ENCODE measurements at places on chromosomes 2 and 18.

- no peak for DNase-seq
Observed at GRCh38 chr2:26477911-26478253, at the start of gene OTOF. OTOF (minus strand) TSS chr2:26478124.

DNA sequence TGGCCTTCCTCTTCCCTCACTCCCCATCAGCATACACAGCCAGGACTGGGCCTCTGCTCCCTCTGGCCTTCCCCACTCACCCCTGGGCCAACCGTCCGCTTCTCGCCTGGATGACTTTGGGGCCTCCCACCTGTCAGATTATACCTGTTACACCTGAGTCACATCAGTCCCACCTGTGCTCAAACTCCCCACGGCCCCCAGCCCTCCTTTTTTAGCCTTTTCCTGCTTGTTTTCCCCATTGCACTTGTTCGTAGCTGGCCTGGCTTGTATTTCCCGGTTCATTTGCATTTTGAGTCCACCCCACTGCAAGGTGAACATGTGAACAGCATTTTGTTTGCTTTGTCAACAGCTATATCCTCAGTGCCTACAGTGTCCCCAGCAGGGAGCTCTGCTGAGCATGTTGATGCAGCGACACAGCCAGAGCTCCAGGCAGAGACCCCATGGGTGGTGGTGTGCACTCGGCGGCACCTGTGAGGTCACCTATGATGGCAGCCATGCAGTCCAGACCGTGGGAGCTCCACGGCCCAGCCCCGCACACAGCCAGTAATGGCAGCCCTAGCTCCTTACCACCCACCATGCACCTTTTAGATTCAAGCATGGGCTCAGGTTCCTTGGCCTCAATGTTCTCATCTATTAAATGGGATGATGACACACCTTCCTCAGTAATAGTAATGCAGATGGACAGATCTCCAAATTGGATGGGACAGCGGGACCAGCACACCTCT, 276.4 kb upstream of the HS6ST1 start:
- DNase-seq, result no peak

DNA sequence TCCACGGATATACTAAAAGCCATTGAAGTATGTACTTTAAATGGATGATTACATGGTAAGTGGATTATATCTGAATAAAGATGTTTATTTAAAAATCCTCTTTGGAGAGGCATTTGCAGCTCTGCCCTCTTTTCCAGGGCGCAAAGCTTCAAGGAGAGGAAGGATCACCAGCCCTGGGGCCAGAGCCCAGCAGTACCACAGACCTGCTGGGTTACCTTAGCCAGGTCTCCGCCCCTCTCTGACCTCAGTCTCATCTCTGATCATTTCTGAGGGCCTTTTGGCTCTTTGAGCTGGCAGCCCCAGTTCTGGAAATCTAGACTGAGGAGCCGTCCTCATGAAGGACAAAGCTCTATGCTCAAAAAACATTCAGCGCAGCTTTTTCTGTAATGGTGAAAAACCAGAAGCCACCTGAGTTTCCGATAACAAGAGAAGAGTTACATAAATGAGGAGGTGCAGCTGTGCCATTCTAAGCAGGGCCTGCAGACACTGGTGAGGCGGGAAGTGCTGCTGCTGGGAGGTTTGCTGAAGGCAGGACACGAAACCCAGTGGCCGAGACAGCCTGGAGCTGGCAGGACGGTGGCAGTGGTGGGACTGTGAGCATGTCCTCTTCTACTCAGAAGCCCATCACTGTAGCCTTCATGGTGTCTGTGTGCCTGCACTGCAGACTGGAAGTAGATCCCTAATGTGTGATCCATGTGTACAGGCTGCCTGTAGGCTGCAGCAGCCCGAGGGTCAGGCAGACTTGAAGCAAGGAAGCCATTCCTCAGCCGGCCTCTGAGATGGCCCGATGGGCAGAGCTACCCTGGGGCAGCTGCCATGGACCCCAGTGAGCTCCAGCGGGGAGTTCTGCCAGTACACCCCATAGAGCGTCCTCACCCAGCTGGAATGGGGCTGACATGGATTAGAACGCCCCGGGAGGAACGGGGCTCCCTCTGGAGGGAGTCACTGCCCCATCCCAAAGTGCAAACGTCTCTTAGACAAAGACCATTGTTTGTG, 27.7 kb downstream of the ADRA2B start:
- DNase-seq, result no peak

GRCh38 chr2:26557244-26557925, 79.5 kb upstream of the OTOF start:
- no peak for DNase-seq

- DNase-seq, result no peak
Observed at GRCh38 chr2:190529486-190530247, 4.9 kb downstream of the NEMP2 start.

DNA sequence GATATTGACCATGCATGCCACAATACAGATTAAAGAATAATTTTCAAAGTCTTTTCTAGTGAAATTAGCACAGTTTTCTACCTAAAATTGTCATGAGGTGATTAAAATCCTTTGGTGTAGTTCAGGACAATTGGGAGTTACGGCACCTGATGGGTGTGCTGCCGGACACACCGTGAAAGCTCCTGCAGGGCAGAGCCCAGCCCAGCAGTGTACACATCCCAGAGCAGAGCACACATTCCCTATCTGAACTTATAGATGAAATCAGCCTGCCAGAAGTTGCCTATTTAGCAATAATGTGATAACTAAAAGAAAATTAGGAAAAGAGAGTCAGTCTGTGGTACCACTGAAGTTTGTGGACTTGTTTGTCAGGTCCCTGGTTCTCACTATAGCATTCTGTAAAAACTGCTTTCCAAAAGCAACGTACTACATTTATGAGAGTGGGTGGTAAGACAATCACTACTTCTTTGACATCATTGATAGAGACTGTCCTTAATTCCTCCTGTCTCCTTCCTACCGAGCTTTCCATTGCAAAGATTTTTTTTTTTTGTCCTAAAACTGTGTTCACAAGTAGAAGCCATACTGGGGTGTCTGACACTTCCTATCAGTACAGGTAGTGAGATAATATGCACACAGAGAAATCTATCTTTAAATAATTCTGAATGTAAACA, 3.4 kb downstream of the CYTIP start:
- DNase-seq, result no peak

DNA sequence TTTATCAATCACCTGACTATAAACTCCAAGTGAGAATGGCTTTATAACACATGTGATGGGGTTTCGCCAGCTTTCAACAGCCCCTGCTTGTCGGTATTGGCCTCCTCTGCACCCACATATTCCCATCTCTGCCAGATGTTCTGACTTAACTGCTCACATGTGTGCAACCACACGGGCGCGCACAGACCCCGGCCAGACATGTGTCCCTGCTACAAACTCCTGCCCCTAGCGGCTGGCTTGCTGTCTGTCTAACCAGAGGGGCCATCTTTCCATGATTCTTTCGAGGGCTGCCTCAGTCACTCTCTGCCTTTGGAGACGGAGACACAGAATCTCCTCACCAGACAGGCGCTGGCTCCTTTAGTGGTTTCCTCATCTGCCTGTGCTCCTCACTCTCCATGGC, 15.3 kb downstream of the STON1 start:
- no peak for DNase-seq

- no peak for DNase-seq
Observed at GRCh38 chr2:162581959-162582798, 238.2 kb downstream of the GCA start.

DNA sequence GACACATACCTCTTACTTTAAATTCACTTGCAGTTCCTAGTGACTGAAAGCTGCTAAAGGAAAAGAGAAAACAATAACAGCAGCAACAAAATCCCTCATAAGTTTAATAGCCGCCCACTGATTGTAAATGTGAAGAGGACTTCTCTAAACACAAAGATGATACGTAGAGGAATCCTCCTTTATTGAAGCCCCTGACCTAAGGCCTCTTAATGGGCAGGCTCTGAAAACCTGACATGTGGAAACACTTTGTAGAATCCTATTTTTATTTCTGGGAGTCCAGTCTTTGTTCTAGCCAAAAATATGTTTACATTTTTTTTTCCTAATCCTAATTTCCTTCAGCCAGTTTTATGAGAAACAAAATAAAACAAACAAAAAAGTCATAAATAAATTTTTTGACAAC, 1277.7 kb upstream of the CELF4 start:
- DNase-seq, result no peak

DNA sequence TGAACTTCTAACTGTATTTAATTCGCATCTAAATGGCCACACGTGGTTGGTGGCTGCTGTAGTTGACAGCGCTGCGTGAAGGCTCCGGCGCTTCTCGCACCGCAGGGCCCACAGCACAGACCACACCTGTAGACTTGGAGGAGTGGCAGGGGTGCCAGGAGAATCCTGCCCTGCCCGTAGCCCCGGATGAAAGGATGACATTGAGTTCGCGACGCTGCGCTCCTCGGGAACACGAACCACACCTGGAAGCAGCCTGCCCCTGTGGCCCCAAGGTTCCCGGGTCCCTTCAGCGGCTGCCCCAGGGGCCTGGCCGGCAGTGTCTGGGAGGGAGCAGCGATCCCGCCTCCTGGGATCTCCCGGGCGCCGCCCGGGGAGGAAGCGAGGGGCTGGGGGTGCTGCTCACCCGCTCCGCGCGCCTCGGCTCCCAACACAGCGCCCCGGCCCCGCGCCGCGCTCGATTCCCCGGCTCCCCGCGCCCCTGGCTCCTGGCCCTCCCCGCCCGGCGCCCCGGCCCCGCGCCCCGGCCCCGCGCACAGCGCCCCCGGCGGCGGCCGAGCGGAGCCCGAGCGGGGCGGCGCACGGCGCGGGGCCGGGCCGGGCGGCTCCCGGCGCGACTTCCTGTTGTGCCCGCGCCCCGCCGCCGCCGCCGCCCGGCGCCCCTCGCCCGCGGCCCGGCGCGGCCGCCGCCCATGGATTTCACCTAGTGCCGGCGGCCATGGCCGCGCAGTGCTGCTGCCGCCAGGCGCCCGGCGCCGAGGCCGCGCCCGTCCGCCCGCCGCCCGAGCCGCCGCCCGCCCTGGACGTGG, at the start of gene RNPEPL1:
TSS of gene RNPEPL1 (plus strand) at position 613 of the 806 bp plus-strand sequence. CDS start at position 716, 103 bp downstream.
- DNase-seq, result peak; percentile 47

DNA sequence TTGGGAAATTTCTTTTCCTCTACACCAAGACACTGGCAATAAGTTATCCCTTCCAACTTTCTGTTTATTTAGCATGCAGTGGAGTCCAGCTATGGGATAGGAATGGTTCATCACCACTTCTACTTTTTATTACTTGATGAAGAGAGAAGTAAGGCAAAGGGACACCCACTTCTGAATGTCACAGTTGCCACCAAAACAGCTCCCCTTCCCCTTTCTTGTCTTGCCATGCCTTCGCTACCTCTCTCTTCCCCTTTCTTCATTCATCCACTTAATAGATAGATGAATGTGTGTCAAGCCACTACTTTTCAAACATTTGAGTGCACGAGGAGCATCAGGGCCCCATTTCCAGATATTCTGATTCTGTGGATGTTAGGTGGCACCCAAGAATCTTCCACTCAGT, 59.6 kb downstream of the KCTD18 start:
- no peak for DNase-seq

DNA sequence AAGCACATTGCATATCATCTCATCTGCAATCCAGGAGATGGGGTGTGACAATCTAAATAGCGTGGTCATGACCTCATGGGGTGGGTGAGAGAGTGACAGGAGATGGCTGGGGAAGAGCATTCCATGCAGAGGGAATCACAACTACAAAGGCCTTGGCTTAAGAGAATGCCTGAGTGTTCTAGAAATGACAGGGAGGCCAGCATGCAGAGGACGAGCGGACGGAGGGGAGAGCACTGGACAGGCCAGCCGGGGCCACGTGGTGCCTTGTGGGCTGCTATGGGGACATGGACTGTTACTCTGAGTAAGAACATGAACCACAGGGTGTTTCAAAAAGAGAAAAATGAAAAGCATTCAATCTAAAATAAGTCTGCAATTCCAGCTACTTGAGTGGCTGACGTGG, 117.9 kb upstream of the ODC1 start:
- no peak for DNase-seq

GRCh38 chr18:46433121-46433826, 223.7 kb downstream of the LOXHD1 start:
- no peak for DNase-seq

DNA sequence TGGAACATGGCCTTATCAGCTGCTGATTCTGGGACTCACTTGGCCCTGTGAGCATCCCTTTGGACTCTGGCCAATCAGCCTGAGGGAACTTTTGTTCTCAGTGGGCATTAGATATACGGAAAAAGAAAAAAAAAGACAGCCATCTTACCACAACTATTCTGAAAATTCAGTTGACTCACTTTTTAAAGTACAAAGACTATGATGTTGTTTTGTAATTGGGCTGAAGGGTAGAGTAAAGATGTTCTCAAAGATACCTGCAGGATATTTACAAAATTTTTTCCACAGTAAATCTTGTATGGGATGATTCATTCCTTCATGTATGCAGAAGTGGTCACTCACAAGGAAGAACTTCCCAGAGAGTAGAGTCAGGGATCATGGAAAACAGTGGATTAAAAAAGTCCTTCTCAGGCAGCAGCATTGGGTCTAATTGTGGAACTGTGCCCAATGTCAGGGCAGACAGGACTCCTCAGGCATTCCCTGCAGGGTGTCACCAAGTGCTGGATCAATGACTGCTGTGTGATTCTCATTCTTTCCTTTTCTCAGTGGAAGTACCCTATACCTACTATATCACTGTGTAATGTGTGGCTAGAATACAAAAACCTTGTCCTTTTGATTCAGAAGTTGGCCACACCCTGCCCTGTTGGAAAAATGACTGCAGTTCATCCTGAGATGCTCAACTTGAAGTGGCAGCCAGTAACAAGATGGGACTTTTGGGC, 35.4 kb downstream of the SULT1C4 start:
- DNase-seq, result no peak

DNA sequence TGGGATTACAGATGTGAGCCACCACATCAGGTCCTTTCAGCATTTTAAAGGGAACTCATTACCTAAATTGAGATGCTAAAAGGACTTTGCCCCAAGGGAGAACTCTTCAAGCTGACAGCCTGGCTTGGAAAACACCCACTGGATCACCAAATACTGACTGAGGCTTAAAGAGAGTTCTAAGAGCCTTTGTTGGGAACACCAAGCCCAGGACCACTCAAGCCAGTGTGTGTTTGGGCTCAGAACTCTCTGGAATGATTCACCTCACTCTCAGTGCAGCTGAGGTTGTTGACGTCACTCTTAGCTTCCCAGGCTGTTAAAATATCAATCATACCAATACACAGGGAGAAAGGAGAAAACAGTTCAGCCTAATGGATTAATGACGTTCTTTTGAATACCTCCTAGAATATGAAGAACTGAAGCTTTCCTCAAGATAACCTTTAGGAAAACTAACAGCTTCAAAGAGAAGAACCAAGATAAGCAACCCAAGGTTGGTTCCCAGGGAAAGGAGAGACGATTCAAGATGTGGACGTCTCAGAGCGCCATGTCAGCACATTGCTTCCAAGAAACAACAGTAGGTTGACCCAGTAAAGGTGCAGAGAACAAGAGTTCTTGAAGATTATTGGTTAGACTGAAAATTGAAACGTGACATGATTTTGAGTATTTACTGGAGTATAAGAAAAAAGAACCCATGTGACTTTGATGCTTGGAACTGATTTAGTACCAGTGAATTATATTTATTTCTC, 48.0 kb upstream of the MGAT4A start:
- DNase-seq, result no peak
